ENCODE measurements at places on chromosomes 1 and 21. TPM values are rescaled to one million over a fixed set of nuclear protein-coding genes. Genes with fewer than 3 reads are reported as not detected.

GRCh38 chr1:204443260-204443619 is 31.6 kb upstream of the PPP1R15B start:
- no peaks in the 10 kb centered on the region for H3K27me3 ChIP-seq
- peak overlapping the region; percentile 20 for H3K27ac ChIP-seq
- peaks cover 30% of the 10 kb centered on the region for H3K4me1 ChIP-seq
- H3K4me3 ChIP-seq, result no peak overlapping the region
- H3K36me3 ChIP-seq, result no peaks in the 10 kb centered on the region

GRCh38 chr1:89999628-90000027 is 4.7 kb downstream of the ZNF326 start:
- no peak overlapping the region for H3K27ac ChIP-seq
- H3K27me3 ChIP-seq, result no peaks in the 10 kb centered on the region
- DNase-seq, result no peak

- DNase-seq, result no peak
- H3K4me1 ChIP-seq, result no peaks in the 10 kb centered on the region
- no peak overlapping the region for H3K27ac ChIP-seq
- no peaks in the 10 kb centered on the region for H3K36me3 ChIP-seq
- H3K27me3 ChIP-seq, result no peaks in the 10 kb centered on the region
These were observed 258.8 kb upstream of the NCAM2 start for GRCh38 chr21:20739421-20739820.

CFHR3 gene
- total RNA-seq, result 0.17 TPM

DNA sequence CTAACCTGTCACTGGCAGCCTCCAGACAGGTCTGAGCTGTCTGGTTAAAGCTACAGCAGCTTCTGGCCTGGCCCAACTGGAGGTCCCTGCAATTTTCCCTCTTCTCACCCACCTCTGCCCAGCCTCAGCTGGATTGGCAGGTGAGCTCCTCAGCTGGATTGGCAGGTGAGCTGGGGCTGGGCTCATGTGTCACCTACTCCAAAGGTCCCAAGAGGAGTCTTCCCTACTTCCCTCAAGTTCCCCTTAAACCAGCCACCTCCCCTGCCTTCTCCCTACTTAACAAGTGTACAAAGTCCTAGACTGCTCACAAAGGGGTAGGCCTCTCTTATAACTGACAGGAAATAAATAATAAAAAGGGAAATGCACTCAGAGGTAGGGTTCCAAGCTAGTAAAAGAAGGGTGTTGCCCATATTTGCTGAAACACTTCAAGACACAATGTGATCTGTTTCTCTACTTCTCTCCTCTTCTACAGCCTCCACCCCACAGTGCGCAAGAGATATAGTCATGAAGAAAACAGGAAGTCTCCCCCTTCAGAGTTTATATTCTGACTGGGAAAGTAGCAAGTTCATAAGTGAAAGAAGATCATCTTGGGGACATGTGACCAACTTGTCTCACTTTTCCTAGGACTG is at the start of gene GPA33:
GPA33 (minus strand) TSS at position 64 of the 629 bp plus-strand sequence. CDS start 90 bp downstream, outside the sequence.
- H3K36me3 ChIP-seq, result no peaks in the 10 kb centered on the region
- H3K27ac ChIP-seq, result peak within 1 kb of the TSS; percentile 33
- peaks cover 3% of the 10 kb centered on the region for H3K4me1 ChIP-seq
- no peaks in the 10 kb centered on the region for H3K27me3 ChIP-seq
- no peak within 1 kb of the TSS for H3K4me3 ChIP-seq

GRCh38 chr1:85280636-85281035 is 4.2 kb upstream of the BCL10 start:
- no peak overlapping the region for H3K4me3 ChIP-seq

- no peaks in the 10 kb centered on the region for H3K36me3 ChIP-seq
- peak; percentile 45 for DNase-seq
- no peak overlapping the region for H3K4me3 ChIP-seq
These were observed 11.4 kb downstream of the NCF2 start for GRCh38 chr1:183578856-183579255.

- no peak overlapping the region for H3K27ac ChIP-seq
- no peaks in the 10 kb centered on the region for H3K36me3 ChIP-seq
- no peaks in the 10 kb centered on the region for H3K4me1 ChIP-seq
- no peak overlapping the region for H3K4me3 ChIP-seq
- peak; percentile 48 for DNase-seq
- peaks cover 10% of the 10 kb centered on the region for H3K27me3 ChIP-seq
These were observed 134.7 kb upstream of the VANGL1 start for GRCh38 chr1:115506924-115507589.

GRCh38 chr1:159925719-159926078 is 392 bp upstream of the TAGLN2 start:
- peak overlapping the region; percentile 98 for H3K27ac ChIP-seq
- H3K27me3 ChIP-seq, result no peaks in the 10 kb centered on the region
- no peaks in the 10 kb centered on the region for H3K36me3 ChIP-seq
- peak overlapping the region; percentile 82 for H3K4me3 ChIP-seq
- DNase-seq, result no peak
- peaks cover 43% of the 10 kb centered on the region for H3K4me1 ChIP-seq

- H3K27ac ChIP-seq, result no peak overlapping the region
- no peak for DNase-seq
- no peaks in the 10 kb centered on the region for H3K36me3 ChIP-seq
- no peaks in the 10 kb centered on the region for H3K27me3 ChIP-seq
- no peak overlapping the region for H3K4me3 ChIP-seq
These were observed 7.9 kb downstream of the RXRG start for GRCh38 chr1:165436994-165437393.

CD1B gene
- not detected for total RNA-seq

KCNQ4 gene
- 0.92 TPM for total RNA-seq

CFAP57 gene
- 0.73 TPM for total RNA-seq

ZBTB40 gene
- 19.6 TPM for total RNA-seq

Measured in left lung (tissue), 14 donors.